Activated CD8-positive, alpha-beta T cell treated with anti-CD3 and anti-CD28 coated beads, Interleukin-2, amount 10 ng/mL, durations not matched to agents 7 days and 5 days (primary cell): ENCODE measurements at places on chromosomes 16 and 17. TPM values are rescaled to one million over a fixed set of nuclear protein-coding genes. Genes with fewer than 3 reads are reported as not detected.
A peak's percentile ranks its signal among the peaks of the same experiment; 100 is the strongest.

DNA sequence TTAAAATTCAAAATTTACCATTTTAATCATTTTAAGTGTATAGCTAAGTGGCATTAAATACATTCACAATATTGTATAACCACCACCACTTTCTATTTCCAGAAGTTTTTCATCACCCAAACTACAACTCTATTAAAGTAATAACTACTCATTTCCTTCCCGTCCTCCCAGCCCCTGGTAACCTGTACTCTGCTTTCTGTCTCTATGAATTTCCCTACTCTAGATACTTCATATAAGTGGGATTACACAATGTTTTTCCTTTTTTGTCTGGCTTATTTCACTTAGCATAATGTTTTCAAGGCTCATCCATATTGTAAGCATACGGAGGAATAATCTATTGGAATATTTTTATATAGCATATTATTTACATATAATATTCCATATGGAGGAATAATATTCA is 29.7 kb downstream of the ESRP2 start:
- no peak for DNase-seq

GRCh38 chr16:72910381-72910780 is 137.5 kb downstream of the ZFHX3 start:
- DNase-seq: no peak

GRCh38 chr17:44220213-44221083 is 973 bp upstream of the UBTF start:
- peak; percentile 62 for DNase-seq

DNA sequence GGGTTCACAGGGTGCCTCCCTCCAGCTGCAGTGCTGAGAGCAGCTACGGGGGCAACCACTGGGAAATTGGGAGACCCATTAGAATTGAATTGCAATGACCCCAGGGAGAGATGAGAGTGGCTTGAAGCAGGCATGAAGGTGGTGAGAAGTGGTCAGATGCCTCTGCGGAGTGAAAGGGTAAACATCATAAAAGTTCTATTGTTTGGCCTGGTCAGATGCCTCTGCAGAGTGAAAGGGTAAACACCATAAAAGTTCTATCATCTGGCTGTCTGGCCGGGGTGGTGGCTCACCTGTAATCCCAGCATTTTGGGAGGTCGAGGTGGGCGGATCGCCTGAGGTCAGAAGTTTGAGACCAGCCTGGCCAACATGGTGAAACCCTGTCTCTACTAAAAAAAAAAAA is 53.5 kb downstream of the TNFRSF13B start:
- DNase-seq: no peak

GRCh38 chr17:49121696-49122292 is 10.8 kb upstream of the B4GALNT2 start:
- DNase-seq: no peak

DNA sequence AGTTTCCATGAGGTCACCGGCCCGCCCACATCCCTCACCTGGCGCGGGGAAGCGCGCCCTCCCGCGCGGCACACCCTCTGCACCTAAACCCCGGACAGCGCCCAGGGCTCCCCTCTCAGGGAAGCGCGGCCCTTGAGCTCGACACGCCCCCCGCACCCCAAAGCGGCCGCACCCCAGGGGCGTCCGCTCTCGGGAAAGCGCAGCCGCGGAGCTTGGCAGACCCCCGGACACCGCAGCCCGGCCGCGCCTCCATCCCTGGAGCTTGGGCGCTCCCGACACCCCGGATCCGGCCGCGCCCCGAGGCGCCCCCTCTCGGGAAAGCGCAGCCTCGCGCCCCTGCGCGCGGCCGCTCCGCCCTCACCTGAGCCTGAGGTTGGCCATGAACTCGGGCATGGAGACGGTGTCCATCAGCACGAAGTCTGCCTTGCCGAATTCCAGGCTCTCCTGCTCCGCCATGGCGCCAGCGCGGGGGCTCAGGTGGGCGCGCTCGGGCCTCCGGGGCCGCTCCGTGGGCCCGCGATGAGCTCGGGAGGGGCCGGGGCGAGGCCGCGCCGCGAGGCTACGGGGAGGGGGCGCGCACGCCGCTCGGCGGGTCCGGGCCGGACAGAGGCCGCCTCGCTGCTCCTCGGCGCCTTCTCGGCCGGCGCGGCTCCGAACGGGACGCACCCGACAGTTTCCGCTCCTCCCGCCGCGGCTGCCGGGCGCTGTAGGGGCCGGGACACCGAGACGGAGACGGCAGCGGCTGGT is at the start of gene MYO1D:
Gene MYO1D, minus strand, starts transcription at position 708 of the 747 bp plus-strand sequence. Its CDS starts 252 bp downstream, at position 456.
- DNase-seq: peak; percentile 69

DNA sequence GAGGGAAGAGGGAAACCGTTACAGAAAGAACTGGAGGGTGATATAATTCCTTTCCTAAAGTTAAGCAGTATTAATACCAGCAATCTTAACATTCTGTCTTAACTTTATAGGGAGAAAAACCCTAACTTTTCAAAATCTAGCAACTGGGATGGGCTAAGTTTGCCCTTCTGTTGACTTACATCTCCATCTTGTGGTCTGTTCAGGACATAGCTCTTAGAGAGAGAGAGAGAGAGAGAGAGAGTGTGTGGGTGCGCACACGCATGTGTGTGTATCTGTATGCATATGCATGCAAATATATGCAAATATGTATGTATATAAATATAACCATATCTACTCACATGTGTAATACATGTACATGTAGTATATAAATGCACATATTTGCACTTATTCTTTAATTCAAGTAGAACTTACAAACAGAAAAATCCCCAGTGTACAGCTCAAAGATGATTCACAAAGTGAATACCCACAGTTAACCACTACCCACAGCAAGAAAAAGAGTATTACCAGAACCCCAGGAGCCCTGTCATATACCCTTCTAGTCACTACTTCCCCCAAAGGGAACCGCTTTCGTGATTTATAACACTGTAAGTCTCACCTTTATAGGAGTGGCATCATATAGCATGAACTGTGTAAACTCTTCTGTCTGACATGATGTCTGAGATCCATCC is 46.5 kb downstream of the STX8 start:
- DNase-seq: no peak

- DNase-seq: no peak
Observed at GRCh38 chr17:44757045-44757917, 1.5 kb upstream of the ADAM11 start.

DNA sequence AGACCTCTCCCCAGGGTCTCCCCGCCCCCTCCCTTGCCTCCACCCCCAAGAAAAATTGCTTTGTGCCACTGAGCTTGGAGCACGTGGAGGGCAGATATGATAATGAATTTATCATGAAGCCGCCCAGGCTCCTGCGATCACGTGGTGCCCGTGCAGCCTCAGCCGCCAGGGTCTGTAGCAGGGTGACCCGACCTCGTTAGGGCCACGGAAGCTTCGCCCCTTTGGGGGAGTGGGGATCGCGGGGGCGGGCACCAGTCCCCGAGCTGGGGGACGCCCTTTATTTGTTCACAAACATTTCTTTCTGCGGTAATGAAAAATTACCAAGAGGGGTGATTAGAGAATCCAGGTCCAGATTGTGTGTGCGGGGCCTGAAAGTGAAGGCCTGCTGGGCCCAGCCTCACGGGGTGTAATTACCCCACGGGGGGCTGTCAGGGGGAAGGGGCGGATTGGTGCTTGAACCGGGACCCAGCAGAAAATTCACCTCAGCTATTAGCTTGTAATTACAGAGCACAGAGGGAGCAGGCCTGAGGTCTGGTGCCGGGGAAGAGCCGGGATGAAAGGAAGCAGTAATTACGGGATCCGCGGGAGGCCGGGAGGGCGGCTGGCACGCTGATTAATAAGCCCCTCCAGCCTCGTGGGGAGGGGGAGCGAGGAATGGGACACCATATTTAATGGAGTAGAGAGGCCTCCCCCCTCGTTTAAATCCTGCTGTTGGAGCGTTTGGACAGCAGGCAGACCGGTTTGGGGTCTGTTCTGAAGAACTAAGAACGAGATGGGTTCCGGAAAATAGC is 13.3 kb downstream of the GSE1 start:
- no peak for DNase-seq

DNA sequence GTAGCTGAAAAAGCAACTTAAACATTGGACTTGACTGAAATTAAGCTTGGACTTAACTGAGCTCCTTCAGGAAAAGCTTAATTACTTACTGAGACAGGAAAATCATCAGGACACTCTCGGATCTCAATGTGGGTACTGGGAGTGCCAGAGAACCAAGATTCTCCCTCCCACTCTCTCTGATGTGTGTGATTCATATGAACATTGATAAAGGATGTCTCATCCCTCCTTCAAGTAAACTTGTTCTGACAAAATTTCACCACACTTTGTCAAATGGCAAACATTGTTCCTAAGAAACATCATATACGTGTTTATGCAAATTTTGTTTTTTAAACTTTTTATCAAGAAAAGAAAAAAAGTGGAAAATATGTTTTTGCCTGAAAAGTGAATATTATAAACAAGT is 4.1 kb upstream of the SLFN5 start:
- no peak for DNase-seq

DNA sequence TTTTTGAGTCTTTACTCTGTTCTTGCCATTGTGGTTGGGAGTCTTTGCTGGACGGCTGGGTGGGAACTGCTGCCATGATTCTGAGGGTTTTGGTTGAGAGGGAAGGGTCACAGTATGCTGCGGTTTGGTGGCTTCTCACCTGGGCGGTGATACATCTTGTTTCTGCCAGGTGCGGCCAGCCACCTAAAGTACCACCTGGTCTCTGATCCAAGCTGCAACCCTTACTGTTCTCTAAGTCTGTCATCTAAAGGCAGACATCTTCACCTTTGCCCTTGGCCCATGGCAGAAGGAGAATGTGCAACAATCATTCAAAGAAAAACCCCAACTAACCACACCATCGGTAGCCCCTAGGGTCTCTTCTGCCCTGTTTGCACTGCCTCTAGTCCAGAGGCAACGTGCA is 19.6 kb upstream of the MPO start:
- DNase-seq: peak; percentile 9

DNA sequence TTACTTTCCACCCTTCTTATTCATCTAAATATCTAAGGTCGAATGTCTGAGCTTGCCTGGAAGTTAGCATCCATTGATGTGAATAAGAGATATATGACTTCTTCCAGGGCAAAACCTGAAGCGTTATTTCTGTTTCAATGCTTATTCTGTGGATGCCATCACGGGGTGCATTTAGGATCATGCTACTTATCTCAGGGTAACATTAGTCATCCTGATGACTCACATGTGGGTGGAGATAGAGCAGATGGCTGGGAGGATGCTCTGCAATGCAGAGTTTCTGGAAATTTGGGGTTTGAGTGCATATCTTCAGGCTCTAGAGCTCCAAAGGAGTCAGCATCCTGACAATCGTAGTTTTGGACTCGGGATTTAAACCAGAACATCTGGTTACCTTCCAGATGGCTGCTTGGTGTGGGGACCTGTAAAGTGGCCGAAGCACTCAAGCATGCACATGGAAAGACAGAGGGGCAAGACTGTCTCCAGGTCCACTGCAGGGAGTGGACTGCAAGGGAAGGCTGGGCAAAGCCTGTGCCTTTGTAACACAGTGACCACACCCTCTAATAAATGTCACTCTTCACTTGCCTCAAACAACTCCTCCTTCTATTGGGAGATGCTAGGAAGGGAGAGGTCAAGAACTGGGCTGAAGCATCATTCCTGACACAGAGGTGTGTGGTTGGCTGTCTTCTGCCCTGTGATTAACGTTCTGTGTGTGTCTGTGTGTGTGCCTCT is 175.2 kb upstream of the SALL1 start:
- no peak for DNase-seq

- peak; percentile 22 for DNase-seq
Observed at GRCh38 chr17:27463235-27463677, 7.0 kb downstream of the KSR1 start.

DNA sequence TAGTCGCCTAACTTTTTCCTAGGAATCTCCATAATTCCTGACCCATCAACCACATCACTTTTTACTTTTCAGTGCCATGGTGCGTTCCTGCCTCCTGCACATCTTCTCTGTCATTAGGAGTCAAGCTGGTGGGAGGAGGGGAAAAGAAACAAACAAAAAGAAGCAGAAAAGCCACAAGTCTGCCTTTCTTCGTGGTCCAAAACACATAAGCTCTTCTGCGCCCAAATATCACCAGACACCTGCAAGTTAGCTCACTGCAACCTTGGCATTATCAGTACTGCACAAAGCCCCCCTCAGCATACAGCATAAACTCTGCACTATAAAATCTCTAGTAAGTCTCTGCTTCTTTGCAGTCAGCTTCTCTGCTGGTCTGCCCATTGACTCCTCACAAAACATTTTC is 295.3 kb downstream of the HS3ST3B1 start:
- DNase-seq: no peak

DNA sequence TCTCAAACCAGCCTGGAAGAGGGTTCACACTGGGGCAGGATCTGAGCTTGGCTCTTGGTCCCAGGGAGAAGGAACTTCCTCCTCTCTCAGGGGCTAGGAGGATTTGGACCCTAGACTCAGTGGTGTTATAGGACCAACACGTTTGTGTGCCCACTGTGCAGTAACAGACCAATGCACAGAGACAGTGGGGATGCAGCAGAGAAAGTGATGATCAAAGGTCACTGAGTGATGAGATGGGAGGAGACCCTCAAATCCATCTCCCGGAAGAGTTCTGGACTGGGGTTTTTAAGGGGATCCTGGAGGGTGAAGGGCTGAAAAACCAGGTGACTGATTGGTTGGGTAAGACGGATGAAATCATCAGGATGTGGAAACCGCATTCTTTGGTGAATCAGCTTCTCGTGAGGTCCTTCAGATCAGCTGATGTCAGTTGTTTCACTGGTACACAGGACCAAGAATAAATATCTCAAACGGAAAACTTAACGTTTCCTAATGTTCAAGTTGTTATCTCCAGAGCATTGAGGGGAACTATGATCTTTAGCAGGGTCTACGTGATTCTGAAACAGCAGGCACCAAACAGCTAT is 3.3 kb upstream of the VAC14 start:
- peak; percentile 18 for DNase-seq

- no peak for DNase-seq
Observed at GRCh38 chr17:66746736-66747135, 88.2 kb upstream of the CACNG5 start.

GRCh38 chr17:80962356-80963329 is 29.0 kb upstream of the CHMP6 start:
- DNase-seq: no peak

DNA sequence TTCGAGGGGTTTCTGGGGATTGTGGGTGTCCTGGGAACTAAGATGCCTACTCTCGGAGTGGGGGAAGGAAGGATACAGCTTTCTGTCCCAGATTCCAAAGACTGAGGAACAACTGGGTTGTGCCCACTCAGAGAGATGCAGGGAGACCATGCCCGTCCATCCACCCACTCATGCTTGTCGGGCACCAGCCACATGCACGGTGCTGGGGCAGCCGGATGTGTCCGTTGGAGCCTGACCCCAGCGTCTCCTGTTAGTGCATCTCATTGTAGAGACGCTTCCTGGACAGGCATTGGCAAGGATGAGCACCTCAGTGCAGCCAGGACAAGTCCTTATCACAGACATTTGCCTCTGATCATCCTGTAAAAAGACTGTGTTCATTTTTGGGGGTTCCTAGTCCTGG is 58.1 kb downstream of the METRNL start:
- no peak for DNase-seq

Gene CCL8
- total RNA-seq: not detected

Gene ZG16B
- total RNA-seq: 3.7 TPM

Gene ABCC12
- total RNA-seq: not detected
